ENCODE measurements at places on chromosomes 2 and 18.

DNA sequence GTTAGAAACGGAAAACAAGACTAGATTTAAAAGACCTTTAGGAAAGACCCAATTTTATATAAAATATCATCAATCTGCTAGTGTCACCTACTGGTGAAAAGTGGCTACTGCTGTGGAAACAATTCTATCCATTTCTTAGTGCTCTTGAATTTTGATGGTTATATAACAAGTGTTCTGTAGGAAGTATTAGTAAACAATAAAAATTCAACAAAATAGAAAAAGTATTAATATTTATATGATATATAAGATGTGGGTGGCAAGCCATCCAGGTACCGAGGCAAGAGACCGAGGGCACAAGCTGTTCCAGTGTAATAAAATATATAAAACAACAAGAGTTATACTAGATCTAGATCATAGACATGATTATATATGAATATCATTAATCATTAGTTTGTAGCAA lies 6.2 kb upstream of the TMEM87B start:
- peak; percentile 76 for DNase-seq

- DNase-seq = no peak
Observed at GRCh38 chr18:52451256-52451655, 111.3 kb downstream of the DCC start.

DNA sequence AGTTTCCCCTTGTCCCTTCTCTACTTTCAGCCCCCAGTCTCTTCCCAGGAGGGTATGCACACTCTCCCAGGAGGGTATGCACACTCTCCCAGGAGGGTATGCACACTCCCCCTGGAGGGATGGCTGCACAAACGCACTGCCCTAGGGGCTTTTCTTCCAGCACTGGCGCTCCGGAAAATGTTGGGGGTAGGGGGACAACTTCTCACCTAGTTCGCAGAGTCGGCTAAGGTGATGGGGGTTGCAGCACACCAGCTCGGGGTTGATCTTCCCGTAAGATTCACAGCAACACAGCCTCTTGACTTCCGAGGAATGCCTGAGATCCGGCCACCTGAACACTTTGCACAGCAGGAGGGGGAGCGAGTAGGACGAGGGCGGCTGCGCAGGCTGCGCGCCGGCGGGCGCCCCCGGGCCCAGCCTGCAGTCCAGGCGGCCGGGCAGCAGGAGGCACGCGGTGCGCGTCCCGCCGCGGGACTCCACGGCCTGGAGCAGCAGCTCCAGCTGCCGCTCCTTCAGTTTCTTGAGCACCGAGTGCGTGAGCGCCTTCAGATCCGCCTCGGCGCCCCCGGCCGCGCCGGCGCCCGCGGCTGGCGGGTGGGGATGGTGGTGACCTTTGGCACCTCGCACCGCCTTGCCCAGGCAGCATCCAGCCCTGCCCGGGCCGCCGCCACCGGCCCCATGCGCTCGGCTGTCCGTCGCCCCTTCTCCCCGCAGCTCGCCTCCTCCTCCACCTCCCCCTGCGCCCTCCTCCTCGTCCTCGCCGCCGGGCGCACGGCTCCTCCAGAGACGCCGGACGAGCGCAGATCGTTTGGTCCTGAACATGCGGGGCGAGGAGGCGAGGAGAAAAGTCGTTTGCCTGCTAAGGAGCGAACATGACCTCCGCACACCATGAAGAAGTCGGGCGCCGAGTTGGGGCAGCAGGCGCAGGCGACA lies 894 bp downstream of the SMAD7 start:
- no peak for DNase-seq

GRCh38 chr2:125125902-125126301 lies 1100.8 kb downstream of the CNTNAP5 start:
- DNase-seq = no peak

DNA sequence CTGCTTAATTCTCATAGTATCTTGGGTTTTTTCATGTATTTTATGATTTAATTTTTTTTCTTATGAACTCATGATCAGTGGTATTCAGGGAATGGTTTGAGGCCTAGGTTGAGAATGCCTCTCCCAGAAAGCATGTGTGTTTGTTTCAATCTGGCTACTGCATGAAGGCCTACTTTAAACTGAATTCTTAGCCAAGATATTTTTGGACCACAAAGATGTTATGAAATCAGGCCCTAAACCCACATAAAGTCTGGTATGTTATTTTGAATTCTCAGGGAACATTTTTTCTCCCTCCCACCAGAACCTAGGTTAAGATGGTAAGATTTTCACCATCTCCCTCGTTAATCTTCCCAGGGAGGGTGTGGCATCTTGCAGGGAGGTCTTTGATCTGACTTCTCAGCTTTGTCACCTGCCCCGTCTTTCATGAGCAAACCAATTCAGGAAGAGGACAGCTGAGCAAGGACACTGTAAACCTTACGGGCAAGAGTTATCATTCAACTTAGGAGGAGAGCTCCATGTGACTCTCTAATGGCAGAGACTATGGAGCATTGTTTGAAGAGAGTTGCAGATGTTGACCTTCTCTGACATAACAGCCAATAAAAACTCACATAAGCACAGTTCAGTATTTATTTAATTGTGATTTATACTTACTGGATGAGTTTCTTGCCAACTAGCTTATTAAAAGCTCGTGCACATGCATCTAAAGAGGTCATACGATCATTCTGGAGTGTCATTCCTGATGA lies 21.3 kb upstream of the ACKR3 start:
- DNase-seq = peak; percentile 7

DNA sequence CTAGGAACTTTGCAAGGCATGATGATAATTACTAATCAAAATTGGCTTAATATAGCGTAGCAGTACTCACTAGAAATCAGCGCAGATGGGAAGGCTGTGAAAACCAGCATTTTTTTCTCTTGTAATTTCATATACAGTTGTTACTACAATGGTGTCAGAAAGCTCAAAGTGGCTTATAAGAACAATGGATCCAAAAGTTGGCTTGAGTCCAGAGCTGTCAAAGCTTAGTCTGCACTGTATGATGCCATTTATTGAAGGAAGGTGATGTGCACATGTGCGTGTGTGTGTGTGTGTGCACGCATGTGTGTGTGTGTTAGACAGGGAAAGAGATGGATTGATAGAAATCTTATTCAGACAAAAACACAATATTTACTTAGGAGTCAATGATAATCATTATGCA lies 341.3 kb downstream of the TGIF1 start:
- no peak for DNase-seq

DNA sequence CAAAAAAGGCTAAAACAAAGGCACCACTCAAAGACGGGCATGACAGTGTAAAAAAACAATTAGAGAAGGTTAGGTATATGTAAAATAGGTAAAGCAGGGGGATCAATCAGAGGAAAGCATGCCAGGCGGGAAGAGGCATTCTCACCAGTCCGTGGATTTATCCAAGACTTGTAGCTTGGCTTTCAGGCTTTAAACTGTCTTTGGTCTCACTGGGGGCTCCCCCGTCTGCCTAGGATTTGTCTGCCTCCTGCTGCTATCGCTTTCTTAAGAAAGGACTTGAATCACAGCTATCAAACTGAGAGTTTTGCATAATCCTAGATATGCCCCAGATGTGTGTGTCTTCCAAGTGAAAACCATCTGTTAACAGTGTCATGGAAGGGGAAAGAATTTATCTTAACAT lies 11.1 kb upstream of the GORASP2 start:
- no peak for DNase-seq

DNA sequence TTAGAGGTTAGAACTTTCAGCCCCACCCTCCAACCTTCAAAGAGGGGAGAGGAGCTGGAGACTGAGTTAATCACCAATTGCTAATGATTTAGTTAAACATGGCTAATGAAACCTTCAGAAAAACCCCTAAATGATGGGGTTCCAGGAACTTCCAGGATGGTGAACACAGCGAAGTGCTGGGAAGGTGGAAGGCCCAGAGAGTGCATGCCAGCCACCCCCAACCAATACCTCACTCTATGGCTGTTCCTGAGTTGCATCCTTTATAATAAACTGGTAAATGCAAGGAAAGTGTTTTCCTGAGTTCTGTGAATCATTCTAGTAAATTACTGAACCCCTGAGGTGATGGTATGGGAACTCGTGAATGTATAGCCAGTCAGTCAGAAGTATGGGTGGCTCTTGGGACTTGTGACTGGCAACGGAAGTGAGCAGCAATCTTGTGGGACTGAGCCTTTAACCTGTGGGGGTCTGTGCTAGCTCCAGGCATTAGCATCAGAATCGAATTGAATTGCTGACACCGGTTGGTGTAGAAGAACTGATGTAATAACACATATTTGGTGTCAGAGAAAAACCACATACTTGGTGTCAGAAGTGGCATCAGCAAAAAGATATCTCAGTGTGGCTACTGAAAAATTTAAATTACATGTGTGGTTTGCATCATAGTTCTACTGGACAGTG lies 37.4 kb downstream of the NPHP1 start:
- no peak for DNase-seq

DNA sequence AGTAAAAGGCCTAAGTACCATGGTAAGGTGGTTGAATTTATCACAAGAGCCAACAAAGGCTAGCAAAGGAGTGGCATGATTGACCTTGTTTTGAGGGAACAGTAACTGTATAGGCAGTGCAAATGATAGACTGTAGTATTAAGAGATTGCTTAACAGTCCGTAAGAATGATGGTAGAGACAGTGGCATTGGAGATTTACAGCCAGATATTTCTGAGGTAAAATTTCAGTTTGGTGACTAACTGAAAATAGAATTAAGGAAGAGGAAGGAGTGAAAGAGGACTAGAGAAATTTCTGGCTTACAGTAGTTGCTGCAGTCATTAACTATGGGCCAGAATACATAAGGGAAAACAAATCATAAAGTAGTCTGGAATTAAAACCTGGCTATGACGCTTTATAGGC lies 4.4 kb upstream of the BAZ2B start:
- DNase-seq = no peak

- DNase-seq = no peak
Observed at GRCh38 chr2:127047716-127048617, 59.0 kb downstream of the BIN1 start.

- peak; percentile 57 for DNase-seq
Observed at GRCh38 chr18:58186258-58186948, 142.4 kb downstream of the NEDD4L start.

GRCh38 chr2:28047681-28048080 lies 157.2 kb downstream of the BABAM2 start:
- peak; percentile 79 for DNase-seq

GRCh38 chr18:20963027-20963426 lies 148.6 kb downstream of the ROCK1 start:
- no peak for DNase-seq

- no peak for DNase-seq
Observed at GRCh38 chr2:168560817-168561499, 104.9 kb downstream of the CERS6 start.

GRCh38 chr2:191797942-191798876 lies 48.7 kb downstream of the CAVIN2 start:
- DNase-seq = no peak

DNA sequence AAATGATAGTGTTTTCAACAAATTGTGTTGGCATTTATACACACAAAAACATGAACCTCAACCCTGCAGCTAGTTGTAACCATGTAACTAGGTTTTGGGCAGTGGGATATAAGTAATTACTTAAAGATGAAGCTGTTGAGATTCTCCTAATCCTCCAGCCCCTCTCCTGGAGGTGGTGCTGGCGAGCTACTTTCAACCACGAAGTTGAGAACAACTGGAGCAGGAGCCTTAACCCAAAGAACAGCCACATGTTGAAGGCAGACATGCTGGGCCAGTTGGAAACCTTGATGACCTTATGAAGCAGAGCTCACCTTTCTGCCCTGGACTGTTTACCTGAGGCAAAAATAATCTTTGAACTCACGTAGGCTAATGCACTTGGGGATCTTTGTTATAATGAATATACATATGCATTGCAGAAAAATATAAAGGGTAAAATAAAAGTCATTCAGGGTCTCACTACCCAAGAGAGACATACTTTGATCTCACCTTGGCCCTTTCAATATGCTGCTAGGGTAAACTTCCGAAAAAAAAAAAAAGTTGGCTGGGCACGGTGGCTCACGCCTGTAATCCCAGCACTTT lies 89.6 kb upstream of the NPAS2 start:
- DNase-seq = peak; percentile 83

GRCh38 chr2:65812887-65813286 lies 380.5 kb upstream of the SPRED2 start:
- DNase-seq = no peak

DNA sequence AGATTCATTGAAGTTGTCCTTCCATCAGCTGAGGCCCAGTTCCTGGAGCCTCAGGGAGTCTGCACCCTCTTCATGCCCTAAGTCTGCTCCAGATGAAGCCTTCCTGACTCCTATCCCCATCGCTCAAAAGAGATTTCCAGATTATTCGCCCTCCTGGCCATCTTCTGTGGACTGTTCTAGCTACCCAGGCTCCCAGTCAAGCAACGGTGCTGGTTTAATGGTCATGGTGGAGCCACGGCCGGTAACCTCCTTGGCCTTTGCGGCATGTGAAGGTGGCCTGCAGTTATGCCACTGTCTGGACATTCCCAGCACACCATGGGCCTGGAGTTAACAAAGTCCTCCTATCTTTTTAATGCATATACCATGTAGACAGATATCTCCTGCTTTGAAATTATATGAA lies 140.1 kb upstream of the ASB18 start:
- no peak for DNase-seq

DNA sequence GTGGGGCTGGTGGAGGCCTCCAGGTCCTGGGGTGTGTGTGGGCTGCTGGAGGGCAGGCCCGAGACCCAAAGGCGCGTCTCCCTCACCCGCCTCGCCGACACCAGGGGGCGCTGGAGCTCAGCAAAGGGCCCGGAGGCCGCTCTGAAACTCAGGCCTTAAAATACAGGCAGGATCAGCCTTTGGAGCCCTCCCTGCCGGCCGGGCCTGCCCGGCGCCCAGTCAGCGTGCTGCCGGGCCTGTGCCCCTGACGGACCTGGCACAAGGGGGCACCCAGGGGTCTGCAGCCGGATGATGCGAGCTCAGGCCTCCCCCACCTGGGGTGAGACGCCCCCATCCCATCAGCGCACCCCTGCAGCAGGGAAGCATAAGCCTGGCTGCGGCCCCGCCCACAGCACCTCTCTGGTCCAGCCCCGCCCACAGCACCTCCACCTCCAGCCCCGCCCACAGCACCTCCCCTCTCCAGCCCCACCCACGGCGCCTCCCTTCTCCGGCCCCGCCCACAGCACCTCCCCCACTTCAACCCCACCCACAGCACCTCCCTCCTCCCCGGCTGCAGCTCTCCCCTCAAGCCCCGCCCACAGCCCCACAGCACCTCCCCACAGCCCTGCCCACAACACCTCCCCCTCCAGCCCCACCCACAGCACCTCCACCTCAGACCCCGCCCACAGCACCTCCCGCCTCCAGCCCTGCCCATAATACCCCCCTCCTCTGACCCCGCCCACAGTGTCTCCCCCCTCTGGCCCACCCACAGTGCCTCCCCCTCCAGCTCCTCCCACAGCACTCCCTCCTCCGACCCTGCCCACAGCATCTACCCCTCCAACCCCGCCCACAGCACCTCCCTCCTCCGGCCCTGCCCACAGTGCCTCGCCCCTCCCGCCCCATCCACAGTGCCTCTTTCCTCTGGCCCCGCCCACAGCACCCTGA lies 92.8 kb upstream of the OTOS start:
- peak; percentile 76 for DNase-seq

GRCh38 chr2:138841459-138841858 lies 61.3 kb upstream of the NXPH2 start:
- no peak for DNase-seq

- peak; percentile 73 for DNase-seq
Observed at GRCh38 chr18:6406075-6406909, 8.4 kb downstream of the L3MBTL4 start.

All from fibroblast of mammary gland (primary cell).